Activated CD4-positive, alpha-beta T cell treated with anti-CD3 and anti-CD28 coated beads, Interleukin-2, amount 50 U/mL, for 24 hours (primary cell): ENCODE measurements at places on chromosomes 5 and 9.

GRCh38 chr5:149400304-149400703 lies 21.2 kb upstream of the IL17B start:
- no peak for DNase-seq

GRCh38 chr9:20236676-20237075 lies 385.6 kb downstream of the MLLT3 start:
- no peak for DNase-seq

GRCh38 chr5:38585816-38586215 lies 29.4 kb upstream of the LIFR start:
- DNase-seq = no peak

- DNase-seq = no peak
These were observed 413.2 kb upstream of the ACTBL2 start for GRCh38 chr5:57895766-57896165.

DNA sequence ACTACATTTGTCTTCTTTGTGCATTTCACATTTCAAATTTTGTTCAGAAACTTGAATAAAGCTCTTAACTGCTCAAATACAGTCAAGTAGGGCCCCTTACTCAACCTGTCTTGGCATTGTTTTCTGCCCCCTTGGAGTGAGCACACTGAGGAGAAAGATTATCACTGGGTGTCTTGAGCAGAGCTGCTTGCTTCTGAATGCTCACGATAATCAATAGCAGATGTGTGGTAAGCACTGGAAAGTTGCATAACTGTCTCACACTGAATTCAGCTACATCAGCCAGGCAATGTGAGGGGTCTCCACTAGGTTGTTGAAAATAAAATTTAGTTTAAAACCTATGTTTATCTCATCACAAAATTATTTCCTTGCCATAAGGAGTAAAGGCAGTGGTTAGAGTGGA lies 7.8 kb upstream of the TNFAIP8 start:
- no peak for DNase-seq

GRCh38 chr9:129685220-129685932 lies 19.9 kb downstream of the PRRX2 start:
- no peak for DNase-seq
